NCI-H1092 (cell line): ENCODE measurements at places on chromosomes 6 and 20.

DNA sequence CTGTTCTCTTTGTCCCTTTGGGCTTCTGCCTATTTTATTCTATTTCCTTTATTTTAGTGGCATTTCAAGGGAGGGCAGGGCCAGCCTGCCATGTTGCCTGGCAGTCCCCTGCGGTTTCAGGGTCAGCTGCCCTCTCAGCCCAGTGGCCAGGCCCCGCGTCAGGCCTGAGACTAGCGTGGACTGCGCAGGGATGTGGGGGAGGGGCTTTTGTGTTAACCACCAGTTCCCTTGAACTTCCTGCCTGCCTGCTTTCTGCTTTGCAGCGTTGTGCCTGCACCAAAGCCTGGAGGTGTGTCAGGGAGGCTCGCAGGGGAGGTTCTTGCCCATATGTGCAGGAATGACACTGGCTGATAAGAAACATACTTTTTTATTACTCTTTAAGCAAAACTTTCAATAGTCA is 157.6 kb downstream of the SLC35B3 start:
- no peak for DNase-seq

DNA sequence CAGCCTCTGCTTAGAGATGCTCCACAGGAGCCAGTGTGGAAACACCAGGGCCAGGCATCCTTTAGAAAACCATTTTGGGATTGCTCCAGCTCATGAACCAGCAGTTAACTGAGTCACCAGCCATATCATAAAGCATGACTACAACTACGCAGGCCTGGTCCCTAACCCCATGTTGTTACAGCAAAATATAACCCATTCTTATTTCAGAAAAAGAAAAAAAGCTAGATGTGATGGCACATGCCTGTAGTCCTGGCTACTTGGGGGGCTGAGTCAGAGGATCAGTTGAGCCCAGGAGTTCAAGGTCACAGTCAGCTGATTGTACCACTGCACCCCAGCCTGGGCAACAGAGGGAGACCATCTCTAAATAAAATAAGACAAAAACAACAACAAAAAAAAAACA is 36.8 kb downstream of the C6orf15 start:
- no peak for DNase-seq

DNA sequence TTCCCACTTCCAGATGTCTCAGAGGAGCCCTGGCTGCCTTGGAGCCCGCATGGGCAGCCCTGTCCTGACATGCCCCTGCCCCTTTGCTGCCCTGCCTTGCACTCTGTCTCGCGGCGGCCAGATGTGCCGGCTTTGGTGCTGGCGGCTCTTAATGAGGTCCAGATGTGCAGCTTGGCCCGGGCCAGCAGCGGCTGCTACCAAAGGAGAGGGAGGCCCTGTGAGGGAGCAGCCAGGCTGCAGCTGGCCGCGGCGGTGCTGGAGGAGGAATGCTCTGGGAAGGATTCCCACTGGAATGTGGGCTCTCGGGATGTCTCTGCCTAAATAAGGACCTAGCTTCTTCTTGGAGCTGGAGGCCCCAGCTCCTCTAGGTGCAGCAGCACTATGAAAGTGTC is 72.4 kb downstream of the FGD2 start:
- DNase-seq: no peak

GRCh38 chr20:38935967-38936407 is 9.8 kb downstream of the FAM83D start:
- no peak for DNase-seq

DNA sequence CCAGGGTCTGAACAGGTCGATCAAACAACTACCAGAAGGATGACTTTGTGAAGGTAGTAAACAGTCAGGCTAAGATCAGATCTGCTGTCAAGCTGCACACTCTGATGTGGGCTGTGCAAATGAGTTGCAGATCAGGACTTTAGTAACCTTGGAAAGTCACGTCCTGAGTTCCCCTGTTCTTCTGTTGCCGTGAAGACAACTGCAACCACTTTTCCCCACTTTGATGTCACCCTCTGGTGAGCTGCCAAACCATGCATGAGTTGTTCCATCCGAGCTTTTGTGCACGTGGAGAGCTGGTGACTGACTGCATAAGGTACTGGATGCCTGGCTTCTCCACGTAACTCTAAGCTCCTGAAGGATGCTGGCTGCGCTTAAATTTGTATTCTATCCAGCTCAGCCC is 111.0 kb downstream of the CD83 start:
- DNase-seq: no peak

GRCh38 chr6:139582956-139583355 is 208.5 kb upstream of the CITED2 start:
- no peak for DNase-seq

- no peak for DNase-seq
Measured at GRCh38 chr20:21706261-21707195, 1.1 kb downstream of the PAX1 start.

- no peak for DNase-seq
Measured at GRCh38 chr20:642398-643174, 10.4 kb downstream of the SRXN1 start.

GRCh38 chr6:153553627-153554026 is 422.5 kb upstream of the RGS17 start:
- no peak for DNase-seq

- no peak for DNase-seq
Measured at GRCh38 chr20:21048841-21049273, 57.3 kb downstream of the LINC00237 start.

DNA sequence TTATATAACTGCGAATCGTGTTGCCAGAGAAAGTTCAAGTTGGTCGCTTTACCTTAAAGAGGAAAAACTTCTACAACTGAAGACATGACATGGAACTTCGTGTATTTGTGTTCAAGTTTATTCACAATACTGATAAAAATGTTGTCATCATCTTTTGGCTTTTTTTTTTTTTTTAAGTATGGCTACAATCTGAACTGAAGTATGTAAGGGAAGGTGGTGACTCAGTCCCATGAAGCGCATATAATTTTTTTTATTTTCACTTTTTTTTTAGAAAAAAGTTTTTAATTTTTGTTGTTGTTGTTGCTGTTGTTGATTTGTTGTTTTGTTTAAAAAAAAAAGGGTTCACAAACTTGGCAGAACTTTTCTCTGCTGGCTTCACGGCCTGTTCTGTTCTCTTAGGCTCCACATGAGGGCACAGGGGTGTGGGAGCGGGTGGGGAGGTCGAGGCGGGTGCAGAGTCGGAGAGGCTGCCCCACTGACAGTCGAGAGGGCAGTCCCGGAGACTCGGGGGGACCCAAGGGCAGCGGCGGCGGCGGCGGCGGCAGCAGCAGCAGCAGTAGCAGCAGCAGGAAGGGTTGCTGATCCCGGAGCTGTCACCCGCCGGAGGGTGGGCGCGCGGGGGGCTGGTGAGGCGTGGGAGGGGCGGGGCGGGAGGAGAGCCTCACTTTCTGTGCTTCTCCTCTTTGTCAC is 17.0 kb downstream of the TFAP2A start:
- no peak for DNase-seq

GRCh38 chr6:53441761-53442160 is 93.0 kb upstream of the ELOVL5 start:
- no peak for DNase-seq

DNA sequence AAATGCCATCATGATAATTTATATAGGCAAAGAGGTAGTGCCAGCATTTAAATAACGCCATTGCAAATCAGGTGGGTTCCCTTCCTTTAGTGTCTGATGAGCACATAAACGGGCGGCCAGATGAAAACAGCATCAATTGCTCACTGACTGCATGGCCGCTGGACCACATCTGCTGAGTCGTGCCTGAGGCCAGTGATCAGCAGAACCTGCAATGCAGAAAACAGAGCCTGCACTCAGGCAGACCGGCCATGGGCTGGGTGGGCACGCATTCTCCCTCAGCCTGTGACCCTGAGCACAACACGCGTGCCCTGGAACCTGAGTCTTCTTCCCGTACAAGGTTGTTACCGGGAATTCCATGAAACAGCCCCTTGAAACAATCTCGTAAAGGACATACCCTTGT is 144.0 kb upstream of the THBS2 start:
- no peak for DNase-seq

- DNase-seq: no peak
Measured at GRCh38 chr6:124008000-124008987, 204.6 kb downstream of the NKAIN2 start.

DNA sequence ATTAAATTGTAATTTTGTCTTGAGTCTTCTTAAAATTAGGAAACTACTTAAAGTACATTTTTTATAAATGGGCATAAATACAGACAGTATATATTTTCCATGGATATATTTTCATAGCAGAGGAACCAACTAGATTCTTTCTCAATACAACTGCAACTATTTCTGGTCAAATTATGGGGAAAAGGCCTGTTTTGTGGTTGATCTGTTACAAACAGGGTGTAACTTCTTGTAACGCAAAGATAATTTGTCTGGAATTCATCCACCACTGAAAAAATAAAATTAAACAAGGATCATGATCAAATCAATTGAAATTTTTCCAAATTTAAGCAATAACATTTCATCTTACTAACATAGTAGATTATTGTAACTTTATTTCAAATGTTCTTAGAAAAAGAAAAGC is 67.2 kb upstream of the RNF146 start:
- DNase-seq: no peak

DNA sequence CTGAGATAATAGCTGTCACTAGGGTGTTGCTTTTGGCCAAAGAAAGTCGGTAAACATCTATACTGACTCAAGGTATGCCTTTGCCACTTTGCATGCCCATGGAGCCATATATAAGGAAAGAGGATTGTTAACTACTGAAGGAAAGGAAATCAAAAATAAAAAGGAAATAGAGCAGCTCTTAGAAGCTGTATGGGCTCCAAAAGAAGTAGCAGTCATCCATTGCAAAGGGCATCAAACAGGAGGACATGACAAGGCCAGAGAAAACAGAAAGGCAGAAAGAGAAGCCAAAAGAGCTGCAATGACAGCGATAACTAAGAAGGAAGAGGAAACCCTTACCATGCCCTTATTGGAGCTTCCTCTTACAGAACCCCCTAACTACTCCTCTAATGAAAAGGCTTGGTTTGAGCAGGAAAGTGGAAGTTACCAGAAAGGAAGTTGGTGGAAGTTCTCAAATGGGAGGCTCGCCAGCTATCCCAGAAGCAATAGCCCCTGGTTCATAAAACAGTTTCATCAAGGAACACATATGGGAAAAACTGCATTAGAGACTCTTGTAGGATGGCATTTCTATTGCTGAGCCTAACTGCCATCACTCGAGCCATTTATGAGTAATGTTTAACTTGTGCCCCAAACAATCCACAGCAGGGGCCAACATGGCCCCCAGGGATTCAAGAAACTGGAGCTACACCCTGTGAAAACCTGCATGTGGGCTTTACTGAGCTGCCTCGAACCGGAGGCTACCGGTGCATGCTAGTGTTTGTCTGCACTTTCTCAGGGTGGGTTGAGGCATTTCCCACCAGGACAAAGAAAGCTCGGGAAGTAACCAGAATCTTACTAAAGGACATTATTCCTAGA is 7.0 kb downstream of the IL22RA2 start:
- DNase-seq: no peak

DNA sequence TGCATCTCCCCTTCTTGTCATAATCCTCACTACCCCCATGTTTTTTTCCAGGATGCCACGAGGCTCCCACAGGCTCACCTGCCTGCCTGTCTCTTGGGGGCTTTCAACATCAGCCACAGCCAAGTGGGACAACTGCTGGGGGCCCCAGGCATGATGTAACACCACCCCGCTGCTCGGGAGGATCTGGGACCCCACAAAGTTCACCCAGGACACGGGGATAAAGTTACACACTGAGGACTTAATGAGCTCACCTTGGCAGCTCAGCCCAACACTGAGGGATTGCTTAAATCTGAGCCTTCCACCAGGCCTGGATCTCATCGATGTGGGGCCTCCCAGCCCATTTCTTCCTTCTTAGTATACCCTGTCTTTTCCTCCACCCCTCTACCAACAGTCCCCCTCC is 56.4 kb upstream of the NNAT start:
- no peak for DNase-seq

GRCh38 chr20:18154342-18154741 is 16.7 kb downstream of the KAT14 start:
- DNase-seq: no peak

- no peak for DNase-seq
Measured at GRCh38 chr6:134081506-134081905, 29.1 kb upstream of the SLC2A12 start.

GRCh38 chr6:20696676-20697075 is 162.4 kb downstream of the CDKAL1 start:
- DNase-seq: no peak

GRCh38 chr6:161107779-161108730 is 116.5 kb downstream of the MAP3K4 start:
- DNase-seq: no peak

DNA sequence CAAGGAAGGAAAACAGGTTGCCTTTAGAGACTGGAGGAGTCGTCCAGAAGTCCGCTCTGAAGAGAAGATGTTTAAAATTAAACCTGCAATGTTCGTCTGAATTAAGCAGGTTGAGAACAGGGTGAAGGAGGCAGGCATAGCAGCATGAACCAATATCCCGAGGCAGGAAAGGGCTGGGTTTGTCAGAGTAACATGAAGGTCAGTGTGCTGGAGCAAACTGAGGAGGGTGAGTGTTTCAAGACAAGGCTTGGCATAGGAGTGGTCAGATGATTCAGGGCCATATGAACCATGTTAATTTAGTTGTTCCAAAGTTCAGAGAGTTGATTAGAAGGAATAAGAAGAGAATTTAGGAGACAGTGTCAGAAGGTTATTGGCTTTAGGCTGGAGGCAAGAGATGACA is 93.3 kb downstream of the UTRN start:
- DNase-seq: no peak

- DNase-seq: no peak
Measured at GRCh38 chr6:127147534-127147933, 29.1 kb downstream of the RSPO3 start.

- DNase-seq: no peak
Measured at GRCh38 chr6:37456126-37456525, 23.1 kb downstream of the CMTR1 start.

DNA sequence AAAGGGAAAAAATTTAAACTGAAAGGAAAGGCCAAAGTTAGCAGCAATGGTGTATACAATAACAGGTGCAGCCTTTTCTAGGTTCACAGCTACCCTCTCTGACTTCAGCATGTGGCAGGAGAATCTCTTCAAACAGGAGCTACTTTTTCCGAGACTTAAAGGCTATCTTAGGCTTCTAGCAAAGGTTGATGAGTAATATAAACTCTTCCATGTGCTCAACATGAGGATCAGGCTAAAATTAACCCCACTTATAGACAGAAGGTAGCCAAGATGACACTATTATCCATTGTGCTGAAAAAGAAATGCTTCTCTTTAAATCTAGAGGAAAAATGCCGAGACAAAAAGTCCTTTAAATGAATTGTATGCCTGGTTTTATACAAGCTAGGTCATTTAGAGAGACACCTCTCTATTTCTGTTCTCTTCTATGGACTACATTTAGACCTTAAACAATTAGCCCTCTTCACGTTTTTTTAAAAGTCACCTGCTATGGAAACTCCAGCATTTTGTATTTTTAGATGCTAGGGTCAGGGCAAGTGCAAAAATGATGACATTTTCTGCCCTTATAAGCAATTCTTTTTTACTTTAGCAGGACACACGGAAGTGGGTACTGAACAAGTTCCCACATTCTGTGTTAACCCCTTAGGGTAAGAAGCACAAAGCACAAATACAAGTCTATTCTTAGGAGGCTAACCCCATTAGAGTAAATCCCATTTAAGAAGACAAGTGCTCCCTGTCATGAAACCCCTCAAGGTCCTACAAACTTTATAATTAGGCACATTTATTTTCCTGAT is 216.8 kb upstream of the CITED2 start:
- no peak for DNase-seq
